Kasumi-1 (cell line): ENCODE measurements at places on chromosomes 5 and 9.

DNA sequence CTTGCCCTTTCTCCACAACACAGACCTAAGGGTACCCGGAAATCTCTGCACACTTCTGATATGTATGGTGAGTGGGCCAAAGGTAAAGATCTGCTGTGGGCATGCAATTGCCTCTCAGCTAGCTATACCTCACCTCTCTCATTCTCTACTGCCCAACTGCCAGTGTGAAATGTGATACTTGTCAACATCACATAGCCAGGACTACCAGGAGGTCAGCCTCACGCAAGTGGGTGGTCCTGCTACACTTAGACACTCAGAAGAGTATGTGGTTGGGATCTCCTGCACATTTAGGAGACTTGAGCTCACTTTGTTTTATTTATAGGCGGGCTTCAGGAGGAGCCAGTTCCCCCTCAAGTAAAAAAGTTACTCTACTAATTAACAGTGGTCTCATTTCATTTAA, 88.0 kb upstream of the MAN2A1 start:
- DNase-seq, result no peak

GRCh38 chr9:98848450-98849149, 41.1 kb downstream of the GALNT12 start:
- peak; percentile 73 for DNase-seq

- DNase-seq, result no peak
Measured at GRCh38 chr9:106916466-106917235, 53.7 kb downstream of the ZNF462 start.

GRCh38 chr5:142984525-142984924, 214.3 kb downstream of the ARHGAP26 start:
- DNase-seq, result no peak

DNA sequence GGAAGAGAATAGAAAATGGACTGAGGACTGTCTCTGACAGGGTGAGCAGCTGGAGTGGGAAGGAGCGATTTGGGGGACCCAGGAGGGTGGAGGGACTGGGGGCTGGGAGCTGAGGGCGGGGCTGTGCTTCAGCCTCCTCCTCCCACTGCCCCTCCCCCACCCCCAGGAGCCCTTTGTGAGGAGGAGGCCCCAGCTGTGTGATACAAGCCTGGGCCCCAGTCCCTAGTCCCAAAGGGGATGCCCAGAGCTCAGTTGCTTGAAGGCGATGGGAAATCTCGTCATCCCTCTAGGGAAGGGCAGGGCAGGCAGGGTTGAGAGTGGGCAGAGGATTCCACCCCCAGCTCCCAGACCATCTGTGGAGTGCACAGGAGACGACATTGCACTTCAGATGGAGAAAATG, at the start of gene SPATA31E1:
TSS of gene SPATA31E1 (plus strand) at position 251 of the 400 bp plus-strand sequence. CDS start at position 266, 15 bp downstream.
- no peak for DNase-seq

DNA sequence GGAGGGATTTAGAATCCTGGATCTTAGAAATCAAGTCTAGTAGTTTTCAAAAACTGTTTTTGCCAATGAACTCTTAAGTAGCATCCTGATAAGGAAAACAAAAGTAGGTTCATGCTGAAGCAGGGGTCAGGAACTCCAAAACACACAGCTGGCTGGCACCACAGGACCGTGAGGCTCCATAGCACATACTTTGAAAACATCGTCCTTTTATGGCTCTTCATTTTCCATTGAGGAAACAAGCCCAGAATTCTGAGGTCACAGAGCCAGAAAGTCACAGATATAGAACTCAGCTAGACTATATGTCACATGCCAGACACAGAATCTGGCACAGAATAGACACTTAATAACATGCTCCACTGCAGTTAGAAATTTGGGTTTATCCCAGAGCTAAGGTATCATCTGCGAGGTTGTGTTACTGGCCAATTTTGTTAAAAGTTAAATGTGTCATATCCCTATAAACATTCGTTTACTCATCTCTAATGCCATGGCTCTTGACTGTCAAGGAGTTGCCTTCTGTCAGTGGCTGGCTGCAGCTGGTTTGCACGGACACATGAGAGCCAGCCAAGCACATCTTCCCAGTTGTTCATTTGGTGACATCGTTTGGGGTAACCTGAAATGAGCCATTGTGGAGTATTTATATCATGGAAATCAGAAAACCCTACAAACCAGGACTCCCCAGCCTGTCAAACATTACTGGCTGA, 58.8 kb downstream of the FAM78A start:
- DNase-seq, result no peak

- DNase-seq, result no peak
Measured at GRCh38 chr5:22926574-22926973, 73.4 kb upstream of the CDH12 start.

- DNase-seq, result no peak
Measured at GRCh38 chr5:39648848-39649227, 224.1 kb upstream of the DAB2 start.

GRCh38 chr9:76894198-76894597, 11.7 kb downstream of the PRUNE2 start:
- DNase-seq, result no peak

- DNase-seq, result no peak
Measured at GRCh38 chr5:85268194-85268593, 883.5 kb upstream of the EDIL3 start.

GRCh38 chr9:91578911-91579310, 155.3 kb upstream of the NFIL3 start:
- no peak for DNase-seq
